ENCODE measurements at places on chromosomes 1 and 21. TPM values are rescaled to one million over a fixed set of nuclear protein-coding genes. Genes with fewer than 3 reads are reported as not detected.

Gene TNNI3K
- 0.25 TPM for polyA plus RNA-seq

GRCh38 chr1:225710804-225711203 lies 57.9 kb upstream of the ENAH start:
- no peak for DNase-seq

GRCh38 chr1:41751804-41752513 lies 166.8 kb downstream of the HIVEP3 start:
- no peak for DNase-seq

Gene NUP210L
- polyA plus RNA-seq, result not detected

Gene MIGA1
- polyA plus RNA-seq, result 1.6 TPM

DNA sequence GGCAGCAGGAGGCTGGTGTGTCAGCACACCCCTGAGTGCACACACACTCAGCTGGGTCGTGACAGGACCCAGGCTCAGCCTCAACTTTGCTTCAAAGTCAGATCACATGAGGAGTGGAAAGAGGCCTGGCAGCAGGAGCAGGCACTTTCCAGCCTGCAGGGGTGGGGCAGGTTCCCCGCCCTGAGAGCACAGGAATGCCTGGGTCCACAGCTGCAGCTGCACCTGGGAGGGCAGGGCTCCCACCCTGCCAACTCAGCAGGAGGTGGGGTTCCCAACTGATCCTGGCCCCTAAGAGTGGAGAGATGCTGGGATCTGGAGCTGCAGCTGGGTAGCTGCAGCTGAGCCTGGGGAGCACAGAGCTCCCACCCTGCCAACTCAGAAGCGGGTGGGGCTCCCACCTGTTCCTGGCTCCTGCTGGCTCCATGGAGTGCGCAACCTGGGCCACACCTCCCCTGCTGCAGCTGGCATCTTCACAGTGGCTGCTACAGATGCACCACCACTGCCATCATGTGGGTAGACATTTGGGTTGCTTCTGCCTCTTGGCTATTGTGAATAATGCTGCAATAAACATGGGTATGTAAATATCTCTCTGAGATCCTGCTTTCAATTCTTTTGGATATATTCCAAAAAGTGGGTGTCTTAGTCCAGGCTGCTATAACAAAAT lies 415.4 kb downstream of the TTLL7 start:
- no peak for DNase-seq
